ENCODE measurements at places on chromosomes 4 and X.

DNA sequence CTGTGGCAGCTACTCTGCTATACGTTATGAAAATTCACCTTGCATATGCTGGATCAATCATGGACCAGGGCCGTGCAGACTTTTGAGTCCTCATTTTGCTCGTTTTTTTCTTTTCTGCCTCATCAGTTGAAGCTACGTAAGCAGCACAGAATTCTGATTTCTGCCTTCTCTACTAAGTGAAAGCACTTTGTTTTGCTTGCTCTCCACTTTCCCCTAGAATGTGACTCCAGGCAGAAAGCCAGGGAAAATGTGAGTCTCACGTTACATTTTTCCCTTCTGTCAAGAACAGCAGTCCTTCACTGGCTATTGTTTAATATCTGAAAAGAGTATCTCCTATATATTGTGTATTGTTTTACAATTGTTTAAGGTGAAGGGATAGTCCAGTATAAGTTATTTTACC, 1840.1 kb downstream of the PCDH7 start:
- DNase-seq: no peak

DNA sequence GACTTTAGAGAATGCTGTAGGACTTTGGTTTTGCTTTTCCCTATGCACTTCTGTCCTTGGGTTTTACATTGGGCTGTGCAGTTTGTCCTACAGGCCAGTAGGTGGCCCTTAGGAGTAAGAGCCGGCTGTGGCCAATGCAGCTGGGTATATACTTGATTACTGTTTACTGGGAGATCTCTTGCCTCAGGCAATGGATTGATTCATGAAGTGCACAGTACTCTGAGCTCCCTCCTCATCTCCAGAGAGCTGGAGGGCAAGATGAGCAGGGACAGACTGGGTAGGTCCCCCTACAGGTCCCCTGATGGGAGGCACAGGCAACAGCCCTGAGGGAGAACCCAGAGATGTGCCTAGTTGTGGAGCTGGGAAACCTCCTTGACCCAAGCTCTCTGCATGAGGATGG, 103.8 kb upstream of the QRFPR start:
- no peak for DNase-seq

- DNase-seq: no peak
These were observed 71.0 kb upstream of the AFAP1 start for GRCh38 chr4:8010618-8011017.

DNA sequence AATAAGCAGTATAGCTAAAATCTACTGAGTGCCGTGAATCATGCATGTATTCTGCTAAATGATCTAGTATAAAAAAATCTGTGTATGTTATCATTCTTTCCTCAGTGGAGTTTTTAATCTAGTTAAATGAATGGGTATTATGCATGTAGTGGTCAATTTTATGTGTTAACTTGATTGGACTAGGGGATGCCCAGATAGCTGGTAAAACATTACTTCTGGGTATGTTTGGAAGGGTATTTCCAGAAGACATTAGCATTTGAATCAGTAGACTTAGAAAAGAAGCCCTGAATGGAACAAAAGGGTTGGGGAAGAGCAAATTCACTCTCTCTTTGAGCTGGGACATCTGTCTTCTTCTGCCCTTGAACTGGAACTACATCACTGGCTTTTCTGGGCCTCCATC, 34.5 kb upstream of the SPRY1 start:
- no peak for DNase-seq

- no peak for DNase-seq
These were observed 7.1 kb downstream of the RASSF6 start for GRCh38 chr4:73613130-73613529.
